ENCODE measurements at places on chromosomes 13 and 19.

- peak; percentile 14 for DNase-seq
Measured at GRCh38 chr19:7799640-7800355, 30.2 kb upstream of the EVI5L start.

DNA sequence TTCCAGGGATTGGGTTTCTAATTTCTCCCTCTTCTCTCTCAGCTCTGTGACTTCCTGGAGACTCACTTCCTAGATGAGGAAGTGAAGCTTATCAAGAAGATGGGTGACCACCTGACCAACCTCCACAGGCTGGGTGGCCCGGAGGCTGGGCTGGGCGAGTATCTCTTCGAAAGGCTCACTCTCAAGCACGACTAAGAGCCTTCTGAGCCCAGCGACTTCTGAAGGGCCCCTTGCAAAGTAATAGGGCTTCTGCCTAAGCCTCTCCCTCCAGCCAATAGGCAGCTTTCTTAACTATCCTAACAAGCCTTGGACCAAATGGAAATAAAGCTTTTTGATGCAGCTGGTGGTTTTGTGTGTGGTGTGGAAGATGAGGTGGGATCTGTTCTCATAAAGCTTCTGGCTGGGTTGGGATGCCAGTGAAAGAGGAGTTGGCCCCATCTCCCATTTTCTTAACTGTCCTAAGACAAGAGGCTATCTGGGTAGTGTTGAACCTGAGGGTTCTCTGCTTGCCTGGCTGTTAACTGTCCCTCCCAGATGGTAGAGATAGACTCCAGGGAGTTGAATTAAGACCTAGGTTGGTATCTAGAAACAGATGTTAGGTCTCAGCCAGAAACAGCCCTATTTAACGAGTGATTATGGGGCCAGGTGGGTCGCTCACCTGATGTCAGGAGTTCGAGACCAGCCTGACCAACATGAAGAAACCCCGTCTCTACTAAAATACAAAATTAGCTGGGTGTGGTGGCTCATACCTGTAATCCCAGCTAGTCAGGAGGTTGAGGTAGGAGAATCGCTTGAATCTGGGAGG, 1.6 kb downstream of the FTL start:
- no peak for DNase-seq

DNA sequence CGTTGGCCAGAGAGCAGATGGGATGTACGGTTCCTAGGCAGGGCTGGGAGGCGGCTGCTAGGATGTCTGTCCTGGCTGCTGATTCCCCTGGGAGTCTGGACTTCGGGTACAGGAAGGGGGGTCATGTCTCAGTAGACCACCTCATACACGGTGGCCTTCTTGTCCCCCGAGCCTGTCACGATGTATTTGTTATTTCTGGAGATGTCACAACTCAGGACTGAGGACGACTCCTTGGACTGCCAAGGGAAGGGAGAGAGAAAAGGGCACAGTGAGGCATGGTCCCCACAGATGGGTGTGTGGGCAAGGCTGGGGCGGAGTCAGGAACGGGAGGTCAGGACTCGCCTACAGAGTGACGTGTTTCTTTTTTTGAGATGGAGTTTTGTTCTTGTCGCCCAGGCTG, 20.4 kb downstream of the TLE6 start:
- no peak for DNase-seq

- no peak for DNase-seq
Measured at GRCh38 chr13:79423340-79423739, 17.3 kb upstream of the RBM26 start.

- DNase-seq = no peak
Measured at GRCh38 chr19:50725218-50725910, 2.2 kb downstream of the CLEC11A start.

DNA sequence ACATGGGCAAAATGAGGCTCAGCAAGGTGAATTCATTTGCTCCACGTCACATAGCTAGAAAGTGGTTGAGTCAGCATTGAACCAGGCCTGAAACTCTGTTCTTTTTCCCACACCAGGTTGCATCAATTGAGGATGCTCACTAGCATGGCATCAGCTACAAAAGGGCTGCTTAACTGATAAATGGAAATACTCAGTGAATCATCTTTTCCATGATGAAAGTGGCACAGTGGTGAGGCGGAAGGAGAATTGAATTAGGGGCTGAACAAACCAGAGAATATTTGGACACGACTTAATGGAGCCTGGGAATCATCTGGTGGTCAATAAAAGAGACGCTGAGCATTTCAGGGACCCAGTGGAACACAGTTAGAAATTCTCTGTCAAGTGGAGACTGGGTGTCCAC, 320.1 kb upstream of the MAB21L1 start:
- no peak for DNase-seq

DNA sequence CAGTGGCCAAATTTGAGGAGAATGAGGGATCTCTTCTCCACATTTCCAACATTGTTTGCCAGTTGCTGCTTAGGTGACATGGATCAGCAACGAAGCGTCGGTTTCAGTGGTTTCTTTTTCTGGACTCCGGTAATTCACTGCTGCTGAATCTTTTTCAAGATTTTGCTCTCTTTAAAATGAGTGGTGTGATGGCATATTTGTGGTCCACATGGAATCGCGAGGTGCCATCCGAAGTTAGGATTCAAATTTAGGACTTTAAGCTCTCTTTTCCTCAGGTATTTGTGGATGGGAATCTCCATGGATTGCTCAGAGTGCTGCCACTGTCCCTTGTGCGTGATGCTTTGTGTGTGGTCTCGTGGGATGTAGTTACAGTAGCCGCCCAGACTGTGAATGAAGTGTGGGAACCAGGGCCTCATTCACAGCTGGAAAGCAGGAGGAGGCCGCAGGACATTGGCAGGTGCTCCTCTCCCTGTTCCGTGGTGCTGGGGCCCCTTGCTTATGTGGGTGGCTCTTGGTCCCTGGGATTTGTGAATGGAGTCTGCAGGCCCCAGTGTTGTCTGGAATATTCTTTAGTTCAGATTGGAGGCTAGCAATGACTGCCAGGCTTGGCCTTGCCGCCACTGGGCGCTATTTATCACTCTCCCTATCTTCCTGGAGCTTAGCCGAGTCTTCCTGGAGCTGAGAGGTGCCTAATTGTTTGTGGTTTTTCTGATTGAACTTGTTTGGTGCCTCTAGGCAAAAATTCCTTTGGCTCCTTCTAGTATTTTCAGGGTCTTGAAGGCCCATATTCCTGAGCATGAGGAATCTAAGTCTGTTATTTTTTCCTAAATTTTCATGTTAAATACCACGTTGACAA, 1.5 kb downstream of the ILF3 start:
- DNase-seq = no peak

DNA sequence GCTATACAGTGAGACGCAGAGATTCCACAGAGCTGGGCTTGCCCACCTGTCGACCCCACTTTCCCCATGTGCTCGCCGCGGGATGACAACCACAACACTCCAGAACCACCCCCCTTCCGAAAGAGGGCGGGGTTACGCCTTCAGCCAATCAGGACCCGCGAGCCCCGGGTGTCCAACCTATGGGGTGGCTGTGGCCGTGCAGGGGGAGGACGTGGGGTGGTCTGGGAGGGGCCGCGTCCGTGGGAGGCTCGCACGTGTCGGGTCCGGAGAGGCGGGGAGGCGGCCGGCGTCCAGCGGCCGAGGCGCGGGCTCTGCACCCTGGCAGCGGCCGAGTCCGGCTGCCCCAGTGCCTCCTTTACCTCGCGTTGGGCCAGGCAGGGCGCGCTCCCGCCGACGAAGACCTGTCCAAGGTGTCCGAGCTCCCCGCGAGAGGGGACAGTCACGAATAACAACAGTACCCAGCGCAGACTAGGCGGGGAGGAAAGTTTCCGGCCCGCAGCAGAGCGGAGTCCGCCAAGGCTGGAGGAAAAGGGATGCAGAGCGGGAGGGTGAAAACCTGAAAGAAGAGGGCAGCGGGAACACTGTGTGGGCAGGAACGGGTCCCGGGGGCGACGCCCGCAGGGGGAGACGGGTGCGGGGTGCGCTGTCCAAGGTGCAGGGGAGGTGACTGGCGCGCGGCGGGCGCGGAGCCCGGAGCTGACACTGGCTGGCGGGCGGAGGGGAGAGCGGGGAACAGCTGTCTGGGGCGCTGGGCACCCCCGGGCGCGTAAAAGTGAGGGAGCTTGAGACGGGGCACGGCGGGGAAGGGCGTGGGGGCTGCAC, 911 bp downstream of the ENOX1 start:
- DNase-seq = no peak

- no peak for DNase-seq
Measured at GRCh38 chr13:110590577-110590976, 24.8 kb upstream of the NAXD start.

DNA sequence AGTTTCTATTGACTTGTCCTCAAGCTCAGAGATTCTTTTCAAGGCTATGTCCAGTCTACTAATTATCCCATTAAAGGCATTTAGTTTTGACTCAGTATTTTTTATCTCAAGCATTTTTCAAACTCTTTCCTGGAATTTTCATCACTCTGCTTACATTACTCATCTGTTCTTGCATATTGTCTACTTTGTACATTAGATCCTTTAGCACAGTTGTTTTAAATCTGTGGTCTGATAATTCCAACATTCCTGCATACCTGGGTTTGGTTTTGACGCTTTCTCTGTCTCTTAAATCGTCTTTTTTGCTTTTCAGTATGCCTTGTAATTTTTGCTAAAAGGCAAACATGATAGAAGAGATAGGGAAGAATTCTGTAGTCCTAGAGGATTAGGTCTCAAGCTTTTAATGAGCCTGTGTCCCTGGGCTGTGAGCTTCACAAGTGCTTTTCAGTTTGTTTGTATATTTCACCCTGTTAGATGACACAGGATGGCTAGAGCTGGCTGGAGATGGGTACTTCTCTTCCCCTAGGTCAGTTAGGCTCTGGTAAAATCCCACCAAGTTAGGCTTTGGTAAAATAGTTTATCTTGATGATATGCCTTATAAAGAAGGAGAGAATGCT, 46.1 kb upstream of the GPC6 start:
- DNase-seq = no peak

DNA sequence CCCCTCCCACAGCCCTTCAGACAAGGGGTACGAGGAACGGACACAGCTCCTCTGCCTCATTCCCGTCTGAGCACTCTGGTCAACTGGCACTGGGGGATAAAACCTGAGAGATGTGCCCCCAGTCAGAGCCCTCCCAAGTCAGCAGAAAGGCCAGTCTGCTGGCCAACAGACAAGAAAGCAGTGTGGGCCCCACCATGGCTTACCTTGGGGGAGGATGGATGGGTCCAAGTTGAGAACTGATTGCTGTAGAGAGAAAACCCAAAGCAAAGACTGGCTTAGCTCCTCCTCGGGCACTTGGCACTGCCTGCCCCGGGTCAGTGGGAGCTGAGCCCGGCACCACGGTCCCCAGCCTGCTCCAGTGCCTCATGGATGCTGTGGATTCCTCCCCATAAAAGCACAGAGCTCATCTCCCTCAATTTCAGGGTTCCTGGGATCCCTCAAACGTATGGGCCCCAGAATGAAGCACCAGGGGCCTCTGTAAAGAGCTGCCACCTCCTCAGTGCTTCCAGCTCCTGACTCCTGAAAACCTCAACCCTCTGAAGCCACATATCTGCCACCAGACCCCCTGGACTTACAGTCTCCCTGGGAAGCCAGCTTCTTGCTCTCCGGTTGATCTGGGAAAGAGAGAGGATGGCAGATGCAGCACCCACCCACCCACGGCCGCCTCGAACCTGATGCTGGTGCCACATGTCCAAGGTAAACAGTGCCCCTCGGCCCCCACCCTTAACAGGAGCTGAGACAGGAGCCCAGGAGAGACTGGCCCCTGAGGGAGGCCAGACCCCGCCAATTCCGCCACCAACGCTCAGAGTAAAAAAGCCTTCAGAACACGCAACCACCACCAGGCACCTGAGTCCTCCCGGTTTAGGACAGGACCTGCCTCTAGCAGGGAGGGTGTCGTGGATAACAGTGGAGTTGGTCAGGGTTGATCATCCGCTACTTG, 3.3 kb downstream of the KHSRP start:
- DNase-seq = no peak

GRCh38 chr19:9917321-9917720, 19.0 kb downstream of the OLFM2 start:
- DNase-seq = no peak

DNA sequence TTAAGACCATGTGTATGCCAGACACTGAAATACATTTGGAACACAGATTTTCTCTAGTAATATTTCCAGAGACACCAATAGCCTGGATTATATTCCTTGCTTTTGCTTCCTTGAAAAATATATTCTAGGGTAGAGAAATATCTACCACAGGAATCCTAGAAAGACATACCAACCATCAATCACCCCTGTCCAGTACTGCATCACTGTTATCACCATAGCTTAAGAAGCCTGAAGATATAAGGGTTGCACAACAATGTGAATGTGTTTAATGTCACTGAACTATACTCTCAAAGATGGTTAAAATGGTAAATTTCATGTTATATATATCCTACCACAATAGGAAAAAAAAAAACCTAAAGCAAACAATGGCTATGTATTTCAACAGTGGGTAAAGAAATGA, 163.6 kb downstream of the DIAPH3 start:
- DNase-seq = no peak

GRCh38 chr13:110772091-110772984, 58.8 kb downstream of the ING1 start:
- no peak for DNase-seq

- no peak for DNase-seq
Measured at GRCh38 chr13:82062772-82063171, 1721.8 kb upstream of the SPRY2 start.

GRCh38 chr13:101065329-101065728, 351.0 kb downstream of the NALCN start:
- no peak for DNase-seq

GRCh38 chr13:35496006-35496405, 19.5 kb upstream of the MAB21L1 start:
- no peak for DNase-seq

DNA sequence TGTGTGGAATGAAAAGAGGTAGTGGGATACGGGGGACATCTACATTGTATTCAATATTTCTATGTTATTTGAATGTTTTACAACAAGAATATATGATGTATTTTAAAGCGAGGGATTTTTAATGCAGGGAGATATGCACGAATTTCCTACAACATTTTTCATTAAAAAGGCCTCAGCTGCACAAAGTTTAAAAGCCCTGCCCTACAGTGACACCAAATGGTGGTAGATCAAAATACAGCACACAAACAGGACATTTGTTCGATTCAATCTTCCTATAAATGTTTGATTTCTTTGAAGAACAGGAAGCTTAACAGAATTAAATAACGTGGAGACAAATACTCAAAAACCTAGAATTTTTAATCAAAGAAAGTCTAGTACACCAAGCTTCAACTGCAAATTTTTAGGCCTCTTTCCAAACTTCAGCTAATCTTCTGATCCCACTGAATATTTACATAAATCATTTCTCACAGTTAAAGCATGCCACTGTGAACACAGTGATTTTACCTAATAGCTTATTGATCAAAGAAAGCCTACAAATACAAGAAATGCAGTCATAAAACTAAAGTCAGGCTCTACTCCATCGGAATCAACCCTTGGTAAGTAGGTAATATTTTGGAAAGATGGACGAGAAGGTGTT, 257.2 kb downstream of the DIAPH3 start:
- no peak for DNase-seq

- no peak for DNase-seq
Measured at GRCh38 chr13:51025245-51025905, 85.7 kb downstream of the C13orf42 start.

GRCh38 chr19:49403404-49404187, 15.5 kb downstream of the KASH5 start:
- no peak for DNase-seq

DNA sequence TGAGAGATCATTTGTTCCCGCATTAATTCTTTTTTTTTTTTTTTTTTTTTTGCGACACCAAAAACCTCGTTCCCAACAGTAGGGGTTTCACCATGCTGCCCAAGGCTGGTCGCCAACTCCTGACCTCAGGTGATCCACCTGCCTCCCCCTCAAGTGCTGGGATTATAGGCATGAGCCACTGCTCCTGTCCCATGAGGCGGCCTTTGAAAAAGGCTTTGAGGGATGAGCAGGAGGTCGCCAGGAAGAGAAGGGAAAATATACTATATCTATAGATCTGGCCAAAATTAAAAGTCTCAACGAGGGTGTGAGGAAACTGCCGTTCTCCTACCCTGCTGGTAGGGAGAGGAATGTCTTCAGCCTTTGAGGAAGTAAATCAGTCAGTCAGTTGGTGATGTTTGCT, 26.2 kb downstream of the ZNF473 start:
- DNase-seq = no peak
